ENCODE measurements at places on chromosomes 2 and 18.
A peak's percentile ranks its signal among the peaks of the same experiment; 100 is the strongest.

DNA sequence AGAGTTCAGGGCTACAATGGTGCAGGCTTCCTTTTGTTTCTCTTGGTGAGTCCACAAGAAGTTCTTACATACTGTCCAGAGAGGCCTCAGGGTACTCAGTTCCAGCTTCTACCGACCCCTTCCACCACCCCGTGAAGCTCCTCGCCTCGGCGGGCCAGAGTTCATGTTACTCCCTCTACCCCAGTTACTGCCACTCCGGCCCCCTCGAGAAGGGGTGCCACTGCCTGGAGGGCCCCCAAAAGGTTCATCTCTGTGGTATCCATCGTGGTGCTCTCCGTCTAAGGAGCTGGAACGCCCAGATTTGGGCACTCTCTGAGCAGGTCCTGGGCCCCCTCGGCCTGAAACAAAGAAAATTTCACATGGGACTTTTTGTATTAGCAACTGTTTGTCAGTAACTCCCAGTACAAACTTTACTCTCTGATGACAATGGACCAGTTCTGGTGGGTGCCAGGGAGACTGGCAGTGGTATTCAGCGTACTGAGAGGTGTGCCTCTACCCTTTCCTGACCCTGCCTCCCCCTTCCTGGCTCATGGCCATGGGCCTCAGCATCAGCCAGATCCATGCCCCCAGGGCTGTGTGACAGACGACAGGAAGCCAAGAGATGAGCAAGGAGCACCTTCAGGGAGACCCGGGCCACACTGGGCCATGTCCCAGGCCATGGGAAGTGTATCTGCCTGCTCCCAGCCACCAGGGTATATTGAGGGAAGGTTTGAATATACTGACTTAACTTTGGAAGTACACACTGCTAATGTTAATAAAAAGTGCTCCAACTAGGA, 5.1 kb downstream of the SFT2D3 start:
- DNase-seq, result no peak

DNA sequence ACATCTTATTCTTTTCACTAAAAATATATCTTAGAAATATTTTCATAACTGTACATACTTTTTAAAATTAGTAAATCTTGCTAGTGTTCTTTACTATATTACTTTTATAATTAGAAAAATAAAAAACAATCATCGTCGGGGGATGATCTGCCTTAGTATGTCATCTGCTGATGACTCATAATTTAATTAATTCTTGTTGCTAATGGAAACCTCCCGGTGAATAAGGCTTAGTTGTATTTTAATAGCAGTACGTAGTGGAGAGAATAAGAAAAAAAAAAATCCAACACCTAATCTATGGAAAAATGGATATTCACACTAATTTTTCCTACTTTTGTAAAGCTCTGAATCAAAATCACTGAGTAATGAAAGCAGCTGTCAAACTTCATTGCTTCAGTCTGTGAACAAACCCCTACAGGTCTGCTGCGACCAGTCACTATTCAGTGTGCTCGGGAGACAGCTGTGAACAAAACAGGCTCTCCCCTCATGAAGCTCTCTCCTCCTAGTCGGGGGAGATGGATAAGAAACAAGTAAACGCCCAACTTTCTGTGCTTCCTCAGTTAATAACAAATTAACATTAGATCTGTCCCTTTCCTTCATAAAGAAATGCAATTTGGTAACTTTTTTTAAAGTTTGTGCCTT, 97.4 kb upstream of the UPP2 start:
- DNase-seq, result no peak

DNA sequence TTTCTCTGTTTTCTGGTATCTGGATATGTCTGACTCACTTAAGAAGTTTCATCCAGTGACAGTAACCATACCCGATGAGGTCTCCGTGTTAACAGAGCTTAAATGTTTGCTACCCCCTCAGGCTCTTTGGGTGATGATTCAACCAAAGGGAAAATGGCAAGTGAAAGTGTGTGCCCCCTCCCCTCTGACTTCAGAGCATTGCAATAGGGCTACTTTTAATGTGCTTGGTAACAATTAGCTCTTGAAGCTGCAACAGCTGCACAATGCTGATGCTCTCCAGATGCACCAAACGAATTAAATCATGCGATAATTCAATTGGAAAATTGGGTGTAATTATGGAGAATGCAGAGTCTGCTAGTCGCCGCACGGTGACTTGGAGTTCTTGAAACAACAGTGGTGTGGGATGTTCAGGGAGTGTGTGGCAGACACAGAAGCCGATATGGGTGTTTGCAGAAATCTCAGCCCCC, 270.7 kb downstream of the ALK start:
- no peak for DNase-seq

DNA sequence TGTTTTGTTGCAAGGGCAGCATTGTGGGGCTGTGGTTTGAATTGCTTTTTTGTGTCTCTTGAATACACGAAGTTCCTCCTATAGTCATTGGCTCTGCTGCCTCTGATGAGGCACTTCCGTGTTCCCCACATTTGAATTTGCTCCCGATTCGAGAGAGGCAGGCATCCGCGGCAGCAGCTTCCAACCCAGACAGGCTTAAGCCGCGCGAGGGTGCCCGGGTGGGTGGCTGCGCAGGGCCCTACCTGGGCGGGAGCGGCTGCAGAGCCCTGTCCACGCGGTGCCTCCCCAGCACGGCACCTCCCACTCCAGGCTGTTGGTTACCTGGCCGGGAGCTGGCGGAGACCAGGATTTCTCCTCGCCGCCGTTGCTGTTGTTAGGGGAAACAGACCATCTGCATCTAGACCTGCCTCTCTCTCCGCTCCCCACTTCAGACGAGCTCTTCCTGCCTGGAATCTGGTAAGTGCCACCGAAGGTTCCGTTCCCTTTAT, 151.3 kb downstream of the NEDD4L start:
- DNase-seq, result peak; percentile 22

GRCh38 chr2:58562276-58562675, 321.2 kb upstream of the FANCL start:
- DNase-seq, result no peak

GRCh38 chr18:21270453-21270852, 28.4 kb downstream of the GREB1L start:
- no peak for DNase-seq

DNA sequence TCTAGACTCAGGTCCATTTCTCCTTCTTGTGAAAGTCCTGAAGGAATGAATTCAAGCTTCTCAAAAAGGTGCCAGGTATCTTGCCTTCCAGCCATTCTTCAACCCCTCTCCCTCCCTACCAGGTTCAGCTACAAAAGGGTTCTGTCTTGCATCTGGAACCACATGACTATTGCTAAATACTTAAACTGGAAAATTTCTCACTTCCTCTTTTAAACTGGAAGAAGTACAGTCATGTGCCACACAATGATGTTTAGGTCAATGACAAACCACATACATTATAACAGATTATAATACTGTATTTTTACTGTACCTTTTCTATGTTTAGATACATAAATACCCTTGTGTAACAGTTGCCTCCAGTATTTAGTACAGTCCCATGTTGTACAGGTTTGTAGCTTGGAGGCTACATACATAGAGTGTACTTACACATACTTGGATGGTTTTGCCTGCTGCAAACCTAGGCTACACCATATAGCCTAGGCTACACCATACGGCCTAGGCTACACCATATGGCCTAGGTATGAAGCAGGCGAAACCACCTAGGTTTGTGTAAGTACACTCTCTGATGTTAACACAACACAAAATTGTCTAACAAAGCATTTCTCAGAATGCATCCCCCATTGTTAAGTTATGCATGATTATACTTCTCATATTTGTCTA, 142.0 kb upstream of the DNMT3A start:
- DNase-seq, result no peak

DNA sequence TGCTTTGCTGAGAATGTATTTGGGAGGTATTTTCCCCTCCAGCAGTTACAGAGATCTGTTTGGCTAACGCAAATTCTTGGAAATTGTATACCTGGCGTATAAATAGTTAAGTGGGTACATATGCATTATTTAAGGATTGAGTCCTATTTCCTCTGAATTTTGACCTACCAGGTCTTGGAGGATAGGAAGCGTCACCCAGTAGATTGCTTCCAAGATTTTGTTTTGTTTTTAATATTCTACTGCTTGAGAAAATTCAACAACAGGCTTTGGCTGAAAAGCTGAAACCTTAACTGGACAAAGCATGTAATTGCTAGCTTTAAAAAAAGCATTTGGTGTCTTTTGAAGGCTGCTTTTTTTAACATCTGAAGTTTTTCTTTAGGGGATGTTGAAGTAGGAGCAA, 150.1 kb downstream of the WDSUB1 start:
- no peak for DNase-seq

GRCh38 chr2:7375901-7376300, 458.7 kb downstream of the RNF144A start:
- no peak for DNase-seq

DNA sequence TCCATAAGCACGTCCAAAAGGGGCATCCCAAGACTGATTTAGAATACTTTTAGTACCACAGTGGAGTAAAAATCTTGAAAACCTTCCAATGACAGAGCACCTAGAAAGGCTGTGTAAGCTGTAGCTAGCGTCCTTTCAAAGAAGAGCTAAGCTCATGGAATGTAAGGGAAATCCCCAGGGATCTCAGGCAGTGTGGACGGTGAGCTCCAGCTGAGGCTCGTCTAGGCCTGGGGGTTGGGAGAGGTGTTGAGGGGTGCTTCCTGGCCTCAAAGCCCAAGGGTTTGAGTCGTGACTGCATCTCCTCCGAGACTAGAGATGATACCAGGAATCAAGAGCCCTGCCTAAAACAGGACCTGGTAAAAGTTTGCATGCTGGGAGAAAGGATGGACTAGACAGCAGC, 7.6 kb downstream of the CTIF start:
- no peak for DNase-seq

- DNase-seq, result no peak
Observed at GRCh38 chr2:2788076-2788475, 457.0 kb upstream of the MYT1L start.

- no peak for DNase-seq
Observed at GRCh38 chr2:173095356-173095755, 19.7 kb downstream of the MAP3K20 start.

DNA sequence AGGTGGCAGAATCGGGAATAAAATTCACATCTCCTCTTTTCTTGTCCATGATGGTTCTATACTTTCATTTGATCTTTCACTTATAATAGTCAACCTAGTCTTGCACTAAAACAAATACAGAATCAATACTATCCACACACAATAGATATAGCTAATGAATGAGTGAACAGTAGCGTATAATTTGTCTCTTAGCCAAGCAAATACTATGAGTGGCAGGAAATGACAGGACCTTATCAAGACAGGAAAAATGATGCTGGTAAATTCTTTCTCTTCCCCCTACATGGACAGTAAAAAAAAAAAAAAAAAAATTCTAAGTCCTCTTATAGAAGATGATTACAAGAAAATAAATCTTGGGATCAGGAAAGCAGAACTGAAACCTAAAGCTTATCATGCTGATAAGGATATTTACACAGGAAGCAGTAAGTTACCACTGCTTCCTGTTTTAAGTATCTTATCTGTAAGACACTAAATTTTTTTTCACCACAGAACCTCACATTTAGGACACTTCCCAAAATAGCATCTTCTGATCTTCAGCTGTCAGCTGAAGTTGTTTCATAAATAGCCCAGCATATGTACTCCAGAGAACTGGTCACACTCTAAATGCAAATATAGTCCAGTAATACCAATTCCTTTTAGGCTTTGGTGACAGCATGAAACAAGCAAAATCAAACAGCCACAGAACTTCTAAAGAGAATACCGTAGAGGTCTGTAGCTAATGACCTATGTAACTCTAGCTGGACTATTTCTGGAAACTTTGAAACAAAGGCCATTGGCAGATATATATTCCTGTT, 27.0 kb downstream of the IRS1 start:
- DNase-seq, result no peak

DNA sequence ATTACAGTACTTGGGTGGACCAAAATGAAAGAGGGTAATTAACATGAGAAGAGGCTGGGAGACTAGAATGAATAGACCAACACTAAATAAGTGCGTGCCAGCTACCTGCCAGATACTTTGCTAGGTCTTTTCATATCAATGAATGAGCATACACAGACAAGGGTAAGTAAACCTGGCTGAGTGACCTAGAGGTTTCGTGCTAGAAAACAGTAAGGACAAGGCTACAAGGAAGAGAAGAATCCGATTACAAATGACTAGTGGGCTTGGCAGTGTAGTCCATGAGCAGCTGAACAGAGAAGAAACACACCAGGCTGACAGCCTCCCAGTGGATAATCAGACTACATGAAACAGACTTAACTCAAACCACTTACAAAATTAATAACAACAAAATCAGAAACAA, 64.6 kb downstream of the THADA start:
- DNase-seq, result no peak

GRCh38 chr18:40708726-40709125, 1246.3 kb upstream of the PIK3C3 start:
- DNase-seq, result no peak

- no peak for DNase-seq
Observed at GRCh38 chr2:23904692-23905091, 22.2 kb downstream of the ATAD2B start.

DNA sequence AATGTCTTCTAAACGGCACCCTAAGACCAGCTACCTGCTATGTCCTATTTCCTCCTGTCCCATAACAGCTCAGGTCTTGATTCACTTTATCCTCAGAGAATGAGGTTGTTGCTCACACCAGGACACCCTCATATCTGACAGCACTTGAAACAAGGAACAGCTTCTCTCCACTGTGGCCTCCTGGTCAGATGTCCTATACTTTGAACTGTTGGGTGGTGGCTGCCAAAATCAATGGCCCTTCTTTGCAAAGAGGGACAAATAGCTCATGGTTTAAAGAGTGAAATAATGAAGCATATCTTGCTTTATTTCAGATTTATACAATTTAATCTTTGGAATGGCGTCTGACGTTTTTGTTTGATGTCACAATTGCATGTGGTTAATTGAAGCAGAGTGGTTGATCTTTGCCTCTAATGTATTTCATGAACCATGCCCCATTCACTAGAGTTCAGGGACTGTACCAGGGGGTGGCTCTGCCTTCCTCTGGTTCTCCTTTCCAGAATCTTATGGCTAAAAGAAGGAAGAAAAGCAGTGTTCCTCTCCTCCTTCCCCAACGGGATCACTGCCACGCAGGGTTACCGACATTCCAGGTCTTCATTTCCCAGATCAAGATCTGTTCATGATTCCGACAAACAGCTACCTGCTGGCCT, 24.1 kb upstream of the ZCCHC2 start:
- DNase-seq, result no peak

DNA sequence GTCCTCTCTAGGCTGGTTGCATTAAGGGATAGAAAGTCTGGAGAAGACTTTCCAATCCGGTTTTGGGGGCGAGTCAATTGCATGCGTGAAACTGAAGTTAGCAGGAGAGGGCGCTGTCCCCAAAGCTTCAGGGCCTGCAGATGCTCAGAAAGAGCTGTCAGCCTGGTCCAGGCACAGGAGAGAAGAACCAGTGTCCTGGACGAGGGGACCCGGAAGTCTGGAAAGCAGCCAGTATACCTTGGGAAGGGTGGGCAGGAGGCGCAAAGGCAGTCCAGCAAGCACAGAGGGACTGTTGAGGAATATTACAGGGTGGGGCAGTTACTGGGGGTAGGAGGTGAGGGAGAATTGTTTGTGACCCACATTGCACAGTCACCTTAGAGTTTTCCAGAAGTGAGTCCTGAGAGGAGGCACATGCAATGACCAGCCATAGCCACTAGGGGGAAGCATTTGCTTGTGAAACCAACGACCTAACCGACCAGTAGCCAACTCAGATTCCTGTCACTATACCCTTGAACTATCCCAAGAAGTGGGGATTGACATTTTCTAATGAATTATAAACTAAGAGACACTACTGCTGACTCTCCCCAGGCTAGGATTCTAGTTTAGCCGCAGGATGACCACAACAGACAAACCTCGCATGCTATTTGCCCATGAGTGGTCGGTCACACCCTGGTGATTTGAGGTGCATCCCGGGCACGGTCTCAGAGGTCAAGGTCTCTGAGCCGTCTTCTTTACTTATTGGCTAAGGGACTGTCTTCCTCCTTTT, 172.8 kb downstream of the RDH14 start:
- DNase-seq, result peak; percentile 60

- DNase-seq, result no peak
Observed at GRCh38 chr2:122535960-122536505, 780.6 kb downstream of the TSN start.

All from activated naive CD8-positive, alpha-beta T cell treated with anti-CD3 and anti-CD28 coated beads, Interleukin-2, amount 50 U/mL, for 24 hours (primary cell).